Fibroblast of the conjunctiva (primary cell): ENCODE measurements at places on chromosomes 16 and 17.

- no peak for DNase-seq
These were observed 338.3 kb downstream of the CA10 start for GRCh38 chr17:51820252-51820651.

DNA sequence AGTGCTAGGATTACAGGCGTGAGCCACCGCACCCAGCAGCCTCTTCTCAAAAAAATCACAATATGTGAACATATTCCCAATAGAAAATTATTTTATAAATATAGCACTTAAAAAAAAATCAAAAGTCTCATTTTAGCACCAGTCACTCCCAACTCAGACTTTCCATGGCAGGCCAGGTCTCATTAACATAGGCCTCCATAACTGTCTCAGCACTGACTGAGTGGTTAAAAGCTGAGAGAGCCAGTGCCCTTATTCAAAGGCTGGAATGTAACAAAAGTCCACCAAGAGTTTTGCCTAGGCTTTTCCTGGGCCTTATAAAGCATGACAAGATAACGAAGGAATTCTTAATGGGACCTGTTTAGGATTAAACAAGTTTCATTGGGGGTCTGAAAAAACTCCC, 79.8 kb downstream of the EMP2 start:
- DNase-seq = no peak

DNA sequence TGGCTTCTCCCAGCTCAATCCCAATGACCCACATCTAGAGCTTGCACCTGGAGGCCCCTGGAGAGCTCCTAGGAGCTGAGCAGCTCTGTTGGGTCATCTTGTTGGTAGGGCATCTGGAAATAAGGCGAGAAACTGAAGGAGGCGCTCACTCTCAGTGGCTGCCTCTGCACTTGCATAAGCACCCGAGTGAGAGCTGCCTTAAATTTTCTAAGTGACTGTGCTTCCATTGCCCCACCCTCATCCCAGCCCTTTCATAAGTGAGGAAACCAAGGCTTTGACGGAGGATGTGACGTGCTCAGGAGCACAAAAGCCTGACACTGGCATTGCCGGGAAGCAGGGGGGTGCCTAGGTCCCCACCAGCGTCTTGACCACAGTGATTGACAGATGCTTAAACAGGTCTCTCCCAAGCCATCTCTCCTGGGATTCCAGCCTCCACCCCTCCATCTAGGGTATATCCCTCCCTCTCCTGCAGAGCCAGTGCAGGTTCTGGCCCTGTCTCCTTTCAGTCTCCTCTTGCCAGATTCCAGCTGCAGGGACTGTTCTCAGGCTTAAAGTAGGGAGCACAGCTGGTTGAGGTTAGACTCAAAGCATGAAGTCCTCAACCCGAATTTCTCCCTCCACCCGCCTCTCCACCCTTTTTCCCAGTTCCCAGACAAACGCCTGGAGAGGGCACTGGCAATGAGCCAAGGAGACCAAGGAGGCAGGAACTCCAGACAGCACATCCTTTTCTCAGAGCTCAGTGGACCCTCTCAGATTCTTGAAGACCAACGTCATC, 113.7 kb downstream of the IRX5 start:
- DNase-seq = no peak

DNA sequence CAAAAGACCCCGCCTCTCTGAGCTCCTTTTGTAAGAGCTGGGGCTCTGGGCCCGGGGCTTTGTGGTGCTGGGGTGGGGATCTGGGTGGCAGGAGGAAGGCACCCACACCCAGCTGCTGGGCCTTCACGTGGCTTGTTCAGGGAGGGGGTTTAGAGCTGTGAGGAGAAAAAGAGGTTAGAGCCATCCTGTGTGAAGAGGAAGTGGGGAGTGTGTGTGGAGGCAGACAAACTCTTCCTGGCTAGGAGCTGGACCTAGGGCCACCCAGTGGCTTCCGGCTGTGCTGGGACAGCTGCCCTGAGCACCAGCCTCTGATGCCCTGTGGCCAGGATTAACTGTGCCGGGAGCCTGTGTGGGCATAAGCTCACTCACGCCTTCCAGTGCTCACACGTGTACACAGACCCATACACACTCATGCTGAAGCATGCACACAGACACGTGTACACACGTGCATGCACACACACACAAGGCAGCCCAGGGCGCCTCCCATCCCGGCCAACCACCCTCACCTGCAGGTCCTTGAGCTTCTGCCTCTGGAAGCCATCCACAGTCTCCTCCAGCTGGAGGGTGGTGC, 7.4 kb downstream of the CIBAR2 start:
- no peak for DNase-seq

GRCh38 chr16:86735727-86736126, 157.4 kb downstream of the FOXL1 start:
- DNase-seq = no peak

DNA sequence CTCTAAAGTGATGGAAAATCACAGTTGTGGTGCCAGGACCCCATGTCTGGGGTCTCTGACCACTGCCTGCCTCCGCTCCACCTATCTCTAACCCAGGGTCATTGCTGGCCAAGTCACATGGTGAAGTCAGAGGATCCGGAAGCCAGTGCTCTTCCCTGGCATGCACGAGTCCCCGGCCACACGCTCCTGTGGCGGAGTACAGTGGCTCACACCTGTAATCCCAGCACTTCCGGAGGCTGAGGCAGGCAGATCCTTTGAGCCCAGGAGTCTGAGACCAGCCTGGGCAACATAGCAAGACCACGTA, 21.5 kb upstream of the RBFOX3 start:
- no peak for DNase-seq

DNA sequence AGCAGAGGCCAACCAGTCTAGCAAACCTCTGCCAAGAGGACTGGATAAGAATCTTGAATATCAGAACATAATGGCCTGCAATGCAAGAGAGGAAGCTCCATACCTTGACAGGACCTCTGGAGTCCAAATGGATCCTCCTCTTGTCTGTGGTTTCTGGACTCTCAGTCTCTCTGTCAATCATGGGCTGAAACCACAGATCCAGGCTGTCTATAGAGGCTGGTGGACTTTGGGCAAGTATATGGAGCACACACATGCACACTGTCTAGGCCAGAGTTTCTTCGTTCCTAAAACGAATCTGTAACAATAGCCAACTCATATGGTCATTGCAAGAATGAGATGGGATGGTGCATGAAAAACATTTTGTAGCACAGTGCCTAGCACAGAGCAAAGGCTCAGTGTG, 37.7 kb downstream of the NLRC5 start:
- DNase-seq = no peak

DNA sequence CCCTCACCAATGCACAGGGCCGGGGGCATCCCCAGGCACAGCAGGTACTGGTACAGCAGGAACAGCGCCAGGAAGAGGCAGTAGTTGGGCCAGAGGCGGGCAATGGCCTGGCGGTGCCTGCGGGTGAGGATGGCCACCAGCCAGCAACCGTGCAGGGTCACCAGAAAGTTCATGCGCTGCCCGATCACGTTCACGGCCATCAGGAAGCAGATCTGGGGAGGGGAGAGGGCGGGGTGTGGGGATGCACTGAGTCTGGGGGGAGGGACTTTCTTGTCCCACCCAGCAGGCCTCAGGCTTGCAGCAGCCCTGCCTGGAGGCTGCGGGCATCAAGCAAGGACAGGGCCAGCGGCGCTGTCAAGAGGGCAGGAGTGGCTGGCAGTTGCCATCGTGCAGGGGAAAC, 25.4 kb downstream of the CTU2 start:
- no peak for DNase-seq

DNA sequence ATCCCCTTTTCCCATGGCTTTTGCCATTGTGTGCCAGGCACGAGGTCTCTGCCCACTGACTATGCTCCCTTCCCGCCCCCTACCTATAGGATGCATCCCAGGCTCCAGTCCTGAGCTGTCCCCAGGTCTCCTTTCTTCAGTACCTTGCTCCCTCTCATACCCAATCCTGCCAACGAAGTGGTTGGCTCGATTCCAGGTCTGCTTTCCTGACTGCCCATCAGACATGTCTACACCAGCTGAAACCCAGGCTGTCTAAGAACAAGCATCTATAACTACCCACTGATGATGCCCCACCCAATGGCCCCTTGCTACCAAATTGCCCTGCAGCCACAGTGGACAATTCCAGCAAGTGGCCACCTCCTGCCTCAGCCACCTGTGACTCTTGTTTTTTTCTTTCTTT, 479.1 kb downstream of the SOX9 start:
- no peak for DNase-seq

DNA sequence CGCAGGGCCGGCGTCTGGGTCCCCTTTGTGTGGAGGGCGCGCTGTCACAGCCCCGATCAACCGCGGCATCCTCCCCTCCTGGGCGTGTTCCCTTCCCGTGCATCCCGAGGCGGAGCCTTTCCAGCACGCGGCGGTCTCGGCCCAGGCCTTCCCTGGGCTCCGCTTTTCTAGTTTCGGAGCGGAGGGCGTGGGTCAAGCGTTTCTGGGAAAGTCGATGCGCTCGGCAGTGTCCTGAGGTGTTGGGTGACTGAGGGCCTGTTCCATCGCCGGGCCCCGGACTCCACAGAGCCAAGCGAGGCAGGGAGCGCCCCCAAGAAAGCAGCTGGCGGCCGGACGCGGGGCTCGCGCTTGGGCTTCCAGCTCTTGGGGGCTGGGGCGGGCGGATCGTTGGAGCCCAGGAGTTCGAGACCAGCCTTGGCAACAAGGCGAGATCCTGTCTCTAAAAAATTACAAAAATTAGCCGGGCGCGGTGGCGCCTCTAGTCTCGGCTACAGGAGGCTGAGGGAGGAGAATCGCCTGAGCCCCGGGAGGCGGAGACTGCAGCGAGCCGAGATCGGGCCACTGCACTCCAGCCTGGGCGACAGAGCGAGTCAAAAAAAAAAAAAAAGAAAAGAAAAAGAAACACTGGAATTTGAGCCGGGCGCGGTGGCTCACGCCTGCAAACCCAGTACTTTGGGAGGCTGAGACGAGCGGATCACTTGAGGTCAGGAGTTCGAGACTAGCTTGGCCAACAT, 806 bp downstream of the IFT140 start:
- no peak for DNase-seq

GRCh38 chr17:67582673-67583081, 135.1 kb upstream of the NOL11 start:
- DNase-seq = no peak

DNA sequence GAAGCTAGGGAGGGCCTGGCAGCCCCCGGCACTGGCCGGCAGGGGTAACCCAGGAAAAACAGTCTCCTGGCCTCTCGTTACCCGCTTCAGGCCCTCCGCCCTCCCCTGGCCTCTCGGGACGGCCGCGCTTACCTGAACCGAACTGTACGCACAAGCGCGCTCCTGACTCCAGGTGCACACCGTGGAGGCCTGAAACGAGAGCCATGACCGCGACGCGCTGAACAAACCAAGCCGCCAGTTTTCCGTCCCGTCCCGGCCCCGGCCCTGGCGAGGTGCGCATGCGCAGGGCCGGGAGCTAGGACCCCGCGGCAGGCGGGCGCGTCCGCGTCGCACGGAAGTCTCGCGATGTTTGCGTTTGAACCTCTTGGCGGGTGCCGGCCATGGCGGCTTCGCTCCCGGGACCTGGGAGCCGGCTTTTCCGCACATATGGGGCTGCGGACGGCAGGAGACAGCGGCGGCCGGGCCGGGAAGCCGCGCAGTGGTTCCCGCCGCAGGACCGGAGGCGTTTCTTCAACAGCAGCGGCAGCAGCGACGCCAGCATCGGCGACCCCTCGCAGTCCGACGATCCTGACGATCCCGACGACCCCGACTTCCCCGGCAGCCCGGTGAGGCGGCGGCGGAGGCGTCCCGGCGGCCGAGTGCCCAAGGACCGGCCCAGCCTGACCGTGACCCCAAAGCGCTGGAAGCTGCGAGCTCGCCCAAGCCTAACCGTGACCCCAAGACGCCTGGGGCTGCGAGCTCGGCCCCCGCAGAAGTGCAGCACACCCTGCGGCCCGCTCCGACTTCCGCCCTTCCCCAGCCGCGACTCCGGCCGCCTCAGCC, at the start of gene HASPIN:
Gene HASPIN (plus strand): TSS at position 348 of the 822 bp plus-strand sequence. CDS start 33 bp downstream, at position 381.
- DNase-seq = peak; percentile 77

DNA sequence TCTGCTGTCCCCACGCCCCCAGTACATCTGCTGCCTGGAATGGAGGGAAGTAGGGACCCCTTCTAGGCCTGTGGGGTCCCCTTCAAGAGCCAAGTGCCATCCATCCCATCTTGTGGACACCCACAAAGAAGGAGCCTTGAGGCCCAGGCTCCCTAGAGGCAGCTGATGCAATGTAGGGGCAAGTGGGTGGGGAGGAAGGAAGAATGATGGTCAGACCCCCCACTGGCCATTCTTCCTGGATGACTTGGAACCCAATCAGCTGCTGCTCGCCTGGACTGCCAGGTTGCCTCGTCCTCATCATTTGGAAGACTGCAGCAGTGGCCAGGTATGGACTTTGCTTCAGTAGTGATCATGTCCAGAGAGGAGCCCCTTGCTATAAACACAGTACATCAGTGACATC, 48.9 kb downstream of the SMPD3 start:
- no peak for DNase-seq

- peak; percentile 62 for DNase-seq
These were observed 1.6 kb upstream of the LDAF1 start for GRCh38 chr16:21156767-21157467.

GRCh38 chr17:859824-860195, 77.7 kb downstream of the MRM3 start:
- DNase-seq = no peak

DNA sequence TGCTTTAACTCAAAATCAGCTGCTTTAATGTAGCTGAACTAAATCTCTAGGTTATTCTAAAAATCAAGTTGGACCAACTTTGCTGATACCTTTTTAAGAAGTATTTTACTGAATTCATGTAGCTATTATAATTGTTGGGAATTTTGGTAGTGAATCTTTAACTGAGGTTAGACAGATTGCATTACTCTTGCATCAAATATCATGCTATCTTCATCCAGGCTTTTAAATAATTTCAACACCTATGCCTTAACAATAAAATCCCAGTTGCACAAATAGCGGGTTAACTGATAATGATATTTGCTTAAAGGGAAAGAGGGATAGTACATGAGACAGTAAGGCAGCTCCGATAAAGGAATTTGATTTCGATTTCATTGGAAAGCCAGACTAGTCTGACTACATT, 241.3 kb upstream of the TBX2 start:
- no peak for DNase-seq

- no peak for DNase-seq
These were observed 610.7 kb downstream of the KCNJ2 start for GRCh38 chr17:70780031-70780430.

- DNase-seq = no peak
These were observed 22.0 kb downstream of the TMEM132E start for GRCh38 chr17:34601416-34601815.

- no peak for DNase-seq
These were observed 21.7 kb downstream of the KRT23 start for GRCh38 chr17:40915721-40916256.

- DNase-seq = no peak
These were observed 126.0 kb upstream of the GOT2 start for GRCh38 chr16:58859958-58860669.
